Stimulated activated CD4-positive, alpha-beta T cell treated with anti-CD3 and anti-CD28 coated beads, Interleukin-4, amount 100 ng/mL, for 4 hours (primary cell): ENCODE measurements at places on chromosomes 1 and 21.

DNA sequence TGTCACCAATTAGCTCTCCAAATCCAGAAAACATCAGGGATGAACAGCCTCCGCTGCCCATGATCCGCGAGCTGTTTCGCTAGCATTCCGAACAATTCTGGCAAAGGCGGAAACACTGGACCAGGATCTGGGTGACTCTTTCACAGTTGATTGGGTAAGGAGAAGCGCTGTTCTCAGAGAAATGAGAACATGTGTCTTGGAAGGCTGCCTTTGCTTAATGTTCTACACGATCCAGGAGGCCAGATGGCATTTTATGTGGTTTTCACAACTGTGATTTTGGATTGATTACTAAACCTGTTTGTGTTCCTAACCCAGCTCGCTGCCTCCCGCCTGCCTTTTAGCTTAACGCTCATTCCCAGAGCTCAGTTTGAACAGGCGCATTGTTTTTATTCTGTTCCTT is 144.0 kb downstream of the KIF26B start:
- no peak for DNase-seq

DNA sequence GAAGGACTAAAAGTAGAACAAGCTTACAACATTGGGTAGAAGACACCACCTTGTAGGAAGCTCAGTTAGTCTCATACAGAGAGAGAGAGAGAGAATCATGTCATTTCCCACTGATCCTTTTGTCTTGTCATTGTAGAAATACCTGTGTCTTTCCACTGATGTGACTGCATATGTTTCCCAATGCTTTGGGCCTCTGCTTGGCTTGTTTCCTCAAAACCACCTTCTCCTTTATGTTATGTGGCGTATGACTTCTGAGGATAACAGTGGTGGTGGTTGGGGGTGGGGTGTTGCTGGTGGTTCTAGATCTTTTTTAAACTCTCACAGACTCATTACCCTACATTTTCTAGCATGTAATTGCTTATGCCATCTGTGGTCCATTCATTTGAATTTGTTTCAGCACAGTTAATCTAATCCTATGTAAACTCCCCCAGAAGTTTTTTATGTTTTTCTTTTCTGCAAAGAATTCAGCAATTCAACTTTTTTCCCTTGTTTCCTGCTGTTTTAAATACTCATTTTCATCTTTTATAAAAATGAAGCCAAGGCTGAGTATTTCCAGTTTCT is 9.3 kb downstream of the RGL1 start:
- no peak for DNase-seq

GRCh38 chr1:23615852-23616251 is 56.6 kb upstream of the ID3 start:
- DNase-seq, result no peak

GRCh38 chr1:35882586-35882944 is 444 bp upstream of the AGO1 start:
- DNase-seq, result no peak

DNA sequence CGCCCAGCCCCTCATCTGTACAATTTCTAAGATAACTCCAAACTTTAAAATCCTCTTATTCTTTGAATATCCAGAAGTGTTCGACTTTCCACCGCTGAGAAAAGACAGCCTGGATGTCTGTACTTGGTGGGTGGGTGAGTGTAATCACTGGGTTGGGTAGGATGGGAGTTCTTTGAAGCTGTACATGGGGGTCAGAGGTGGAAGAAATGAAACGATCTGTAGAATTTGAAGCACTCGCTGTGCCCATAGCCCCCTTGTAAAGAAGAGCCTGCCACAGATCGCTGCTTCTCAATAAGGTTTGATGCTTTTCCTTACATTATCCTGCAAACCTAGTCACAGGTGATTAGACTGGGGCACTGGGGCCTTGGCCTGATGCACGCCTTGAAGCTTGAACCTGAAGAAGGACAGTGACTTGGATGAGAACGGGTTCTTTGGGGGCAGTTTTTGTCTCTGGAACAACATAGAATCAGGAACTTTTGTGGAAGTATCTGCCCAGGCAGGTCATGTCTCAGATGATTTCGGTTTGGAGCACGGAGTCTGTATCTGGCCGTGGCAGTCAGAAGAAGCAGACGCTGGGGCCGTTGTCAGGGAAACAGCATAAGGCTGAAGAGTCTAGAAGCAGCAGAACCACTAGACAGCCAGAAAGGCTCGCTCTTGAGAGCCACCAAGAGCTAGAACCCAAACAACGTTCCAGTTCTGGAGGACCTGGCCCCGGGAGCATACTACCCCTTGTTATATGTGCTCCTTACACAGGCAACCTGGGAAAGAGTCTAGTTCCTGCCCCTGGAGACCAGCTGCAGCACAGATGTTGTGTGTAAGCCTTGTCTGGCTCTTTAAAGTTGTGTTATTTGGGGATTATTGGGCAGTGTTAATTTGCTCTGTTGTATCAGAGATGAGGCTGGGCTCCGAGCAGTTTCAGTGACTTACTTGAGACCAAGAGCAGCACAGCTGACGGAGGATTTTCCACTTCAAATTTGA is 45.1 kb upstream of the SCCPDH start:
- DNase-seq, result no peak

DNA sequence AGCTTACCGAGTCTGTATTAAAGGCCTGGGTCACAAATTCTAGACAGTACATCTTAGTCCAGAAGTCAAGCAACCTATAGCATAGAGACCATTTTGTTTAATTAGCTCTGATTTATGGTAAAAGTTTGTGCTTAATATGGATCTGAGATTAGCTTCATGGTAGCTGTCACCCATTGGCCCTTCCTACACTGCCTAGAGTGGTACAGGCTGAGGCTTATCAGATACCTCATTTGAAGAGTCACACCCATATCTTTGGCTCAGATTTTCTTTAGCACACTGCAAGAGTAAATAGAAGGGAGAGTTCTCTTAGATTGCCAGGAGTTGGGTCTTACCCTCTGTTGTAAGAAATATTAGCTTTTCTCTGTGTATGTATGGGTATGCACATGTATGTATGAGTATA is 3.6 kb downstream of the AK4 start:
- no peak for DNase-seq

GRCh38 chr1:24963943-24964693 is 34.0 kb upstream of the RUNX3 start:
- DNase-seq, result no peak

DNA sequence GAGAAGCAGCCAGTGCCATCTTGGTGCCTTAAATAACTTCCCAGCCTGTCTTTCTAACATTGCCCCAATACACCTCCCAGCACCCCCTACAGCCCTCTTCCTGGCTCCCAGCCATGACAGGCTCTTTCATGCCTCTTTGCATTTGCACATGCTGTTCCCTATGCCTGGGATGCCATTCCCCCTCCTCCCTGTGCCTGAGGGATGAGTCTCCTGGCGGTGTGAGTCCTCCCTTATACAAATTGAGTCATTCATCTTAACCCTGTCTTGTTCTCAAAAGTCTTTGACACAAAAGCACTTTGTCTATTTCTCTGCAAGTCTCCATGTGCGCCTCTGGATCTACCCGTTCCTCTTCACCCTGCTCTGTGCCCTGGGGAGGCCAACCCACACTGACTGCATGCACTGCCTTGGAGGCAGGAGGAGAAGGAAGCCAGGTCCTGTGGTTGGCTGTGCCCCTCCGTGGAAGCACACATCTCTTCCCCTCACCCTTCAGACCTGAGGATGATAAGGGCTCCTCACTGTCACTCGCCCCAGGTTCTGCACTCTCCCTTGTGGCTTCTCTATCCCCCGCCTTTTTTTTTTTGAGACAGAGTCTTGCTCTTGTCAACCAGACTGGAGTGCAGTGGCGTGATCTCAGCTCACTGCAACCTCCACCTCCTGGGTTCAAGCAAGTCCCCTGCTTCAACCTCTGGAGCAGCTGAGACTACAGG is 25.1 kb downstream of the CDCP2 start:
- no peak for DNase-seq

DNA sequence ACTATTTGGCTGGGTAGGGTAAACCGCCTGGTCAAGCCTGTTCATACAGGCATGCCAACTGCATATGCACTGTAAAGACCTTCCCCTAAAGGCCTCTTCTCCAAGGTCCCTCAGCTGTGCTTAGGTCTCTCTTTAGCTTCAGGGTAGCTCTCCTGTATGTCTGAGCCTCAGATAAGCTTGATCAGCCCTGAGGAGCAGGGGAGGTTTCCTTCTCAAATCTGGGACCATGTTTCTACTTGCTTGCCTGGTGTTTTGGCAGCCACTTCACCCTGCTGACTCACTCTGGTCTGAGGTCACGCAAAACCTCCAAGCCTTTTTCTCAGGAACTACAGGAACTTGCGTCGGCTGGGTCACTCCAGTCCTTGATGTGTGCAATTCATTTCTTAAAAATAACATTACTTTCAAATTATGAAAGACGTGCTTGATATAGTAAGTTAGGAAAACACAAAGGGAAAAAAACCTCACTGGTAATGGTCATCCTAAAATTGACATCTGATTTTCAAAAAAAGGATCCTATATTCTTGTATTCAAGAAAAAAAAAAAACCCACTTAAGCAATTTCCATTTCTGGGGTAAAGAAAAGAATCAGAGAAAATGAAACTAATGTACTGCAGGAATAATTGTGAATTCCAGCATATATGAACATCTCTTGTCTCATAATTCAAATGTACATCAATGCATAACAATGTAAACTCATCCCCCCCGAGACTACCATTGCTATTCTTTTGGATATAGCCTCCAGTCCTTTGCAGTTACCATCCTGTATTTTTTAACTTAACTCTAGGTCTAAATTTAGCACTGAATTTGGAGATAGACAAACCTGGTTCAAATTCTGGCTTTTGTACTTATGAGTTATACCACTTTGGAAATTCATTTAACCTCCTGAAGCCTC is 24.8 kb upstream of the RNF19B start:
- DNase-seq, result no peak

DNA sequence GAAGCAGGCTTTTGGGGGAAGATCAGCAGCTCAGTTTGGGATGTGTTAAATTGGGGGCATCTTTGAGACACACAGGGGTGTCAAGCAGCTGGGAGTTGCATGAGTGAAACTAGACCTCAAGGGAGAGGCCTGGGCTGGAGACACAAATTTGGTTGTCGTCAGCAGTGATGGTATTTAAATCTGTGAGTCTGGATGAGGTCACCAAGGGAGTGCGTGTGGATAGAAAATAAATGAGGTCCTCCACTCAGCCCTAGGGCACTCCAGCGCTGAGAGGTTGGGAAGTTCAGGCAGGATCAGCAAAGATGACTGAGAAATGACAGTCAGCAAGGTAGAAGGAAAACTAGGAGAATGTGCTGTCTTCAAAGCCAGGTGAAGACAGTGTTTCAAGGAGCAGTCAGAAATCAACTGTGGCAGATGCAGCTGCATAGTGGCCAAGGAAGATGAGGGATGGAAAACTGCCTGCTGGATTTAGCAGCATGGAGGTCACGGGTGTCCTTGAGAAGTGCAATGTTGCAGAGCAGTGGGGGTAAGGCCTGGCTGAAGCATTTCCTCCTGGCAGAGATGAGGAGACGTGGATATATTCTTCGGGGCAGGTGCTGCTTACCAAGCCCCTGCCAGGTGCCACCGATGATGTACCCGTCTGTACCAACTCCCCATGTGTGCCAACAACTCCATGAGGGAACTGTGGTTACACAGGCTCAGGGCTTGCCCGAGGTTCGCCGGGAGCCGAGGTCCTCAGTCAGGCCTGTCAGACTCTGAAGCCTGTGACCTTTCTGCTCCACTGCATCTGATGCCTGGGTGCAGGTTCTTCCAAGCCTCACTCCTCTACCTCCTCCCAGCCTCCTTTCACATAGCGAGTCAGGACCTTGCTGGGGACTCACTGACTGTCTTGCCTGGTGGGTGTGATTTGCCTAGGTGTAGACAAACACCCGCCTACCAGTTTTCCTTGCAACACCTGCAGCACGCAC is 11.3 kb downstream of the MAP7D1 start:
- no peak for DNase-seq

DNA sequence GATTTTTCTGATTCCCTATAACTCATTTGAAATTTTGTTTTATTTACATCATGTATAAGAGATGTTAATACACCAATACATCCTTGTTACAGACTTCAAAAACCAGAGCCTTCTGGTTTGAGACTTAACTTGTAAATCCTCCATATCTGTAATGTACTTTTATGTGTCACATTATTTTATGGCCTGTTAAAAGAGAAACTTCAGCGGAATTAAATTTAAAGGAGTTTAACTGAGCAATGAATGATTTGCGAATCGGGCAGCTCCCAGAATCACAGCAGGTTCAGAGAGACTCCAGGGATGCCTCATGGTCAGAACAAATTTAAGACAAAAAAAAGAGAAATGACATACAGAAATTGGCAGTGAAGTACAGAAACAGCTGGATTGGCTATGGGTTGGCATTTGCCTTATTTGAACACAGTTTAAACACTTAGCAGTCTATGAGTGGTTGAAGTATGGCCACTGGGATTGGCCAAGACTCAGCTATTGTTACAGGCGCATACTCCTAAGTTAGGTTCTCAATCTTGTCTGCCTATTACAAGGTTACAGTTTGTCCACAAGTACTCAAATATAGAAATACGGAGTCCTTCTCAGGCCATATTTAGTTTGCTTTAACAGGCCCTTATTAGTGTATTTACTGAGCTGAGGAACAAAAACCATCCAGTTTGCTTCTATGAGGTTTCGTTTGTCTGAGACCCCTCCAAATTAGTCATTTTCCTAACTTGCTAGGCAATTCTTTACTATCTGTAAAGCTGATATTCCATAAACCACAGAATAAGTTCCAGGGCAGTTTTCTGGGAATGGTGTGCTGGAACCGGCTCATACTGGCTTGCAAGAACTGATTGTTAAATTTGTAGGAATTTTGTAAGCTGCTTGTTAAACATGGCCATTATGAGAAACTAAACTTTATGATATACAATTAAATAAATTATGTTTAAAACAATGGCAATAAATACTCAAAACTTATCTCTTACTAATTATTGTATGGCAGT is 56.2 kb upstream of the WDR26 start:
- no peak for DNase-seq

- DNase-seq, result no peak
Observed at GRCh38 chr1:149927056-149927562, 494 bp downstream of the SF3B4 start.

GRCh38 chr1:10784998-10785727 is 11.3 kb downstream of the CASZ1 start:
- no peak for DNase-seq

DNA sequence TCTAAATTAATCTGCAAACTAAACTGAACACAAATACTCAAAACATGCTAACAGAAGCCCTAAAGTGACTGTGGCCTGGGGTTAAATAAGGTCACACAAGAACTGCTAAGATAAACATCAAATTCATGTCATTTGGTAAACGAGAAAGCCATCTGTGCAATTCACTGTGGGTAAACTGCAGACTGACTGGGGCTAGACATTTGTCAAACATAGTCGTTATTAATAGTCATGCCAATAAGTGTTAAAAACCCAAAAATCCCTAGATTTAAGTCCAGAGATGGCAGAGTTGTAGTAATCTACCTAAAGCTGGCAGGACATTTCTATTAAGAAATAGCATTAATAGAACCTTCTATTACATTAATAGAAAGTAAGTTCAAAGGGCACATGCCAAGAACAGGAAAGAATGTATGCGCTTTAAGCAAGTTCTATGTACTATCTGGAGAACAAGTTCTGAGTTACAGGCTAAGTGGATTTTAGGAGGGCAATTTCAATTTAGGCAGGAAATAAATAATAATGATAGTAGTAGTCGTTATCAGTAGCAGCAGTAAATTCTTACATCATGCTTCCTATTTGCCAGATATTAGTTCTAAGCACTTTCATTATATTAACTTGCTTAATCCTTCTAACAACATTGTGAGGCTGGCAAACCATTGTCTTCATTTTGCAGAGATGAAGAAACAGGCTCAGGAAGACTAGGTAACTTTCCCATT is 8.6 kb downstream of the EDEM3 start:
- DNase-seq, result no peak
